D721Med (cell line): ENCODE measurements at places on chromosomes 13 and 19.

DNA sequence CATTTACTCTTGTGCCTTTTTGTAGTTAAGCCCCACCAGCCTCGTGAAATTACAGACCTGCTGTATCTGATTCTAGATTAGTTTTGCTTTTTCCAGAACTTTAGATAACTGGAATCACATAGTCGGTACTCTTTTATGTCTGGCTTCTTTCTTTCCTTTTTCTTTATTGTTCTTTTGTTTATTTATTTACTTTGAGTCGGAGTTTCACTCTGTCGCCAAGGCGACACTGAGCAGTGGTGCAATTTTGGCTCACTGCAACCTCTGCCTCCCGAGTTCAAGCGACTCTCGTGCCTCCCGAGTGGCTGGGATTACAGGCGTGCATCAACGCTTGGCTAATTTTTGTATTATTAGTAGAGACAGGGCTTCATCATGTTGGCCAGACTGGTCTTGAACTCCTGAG, 6.0 kb upstream of the NCCRP1 start:
- DNase-seq = no peak

GRCh38 chr19:5718579-5719273, 1.2 kb downstream of the LONP1 start:
- no peak for DNase-seq

DNA sequence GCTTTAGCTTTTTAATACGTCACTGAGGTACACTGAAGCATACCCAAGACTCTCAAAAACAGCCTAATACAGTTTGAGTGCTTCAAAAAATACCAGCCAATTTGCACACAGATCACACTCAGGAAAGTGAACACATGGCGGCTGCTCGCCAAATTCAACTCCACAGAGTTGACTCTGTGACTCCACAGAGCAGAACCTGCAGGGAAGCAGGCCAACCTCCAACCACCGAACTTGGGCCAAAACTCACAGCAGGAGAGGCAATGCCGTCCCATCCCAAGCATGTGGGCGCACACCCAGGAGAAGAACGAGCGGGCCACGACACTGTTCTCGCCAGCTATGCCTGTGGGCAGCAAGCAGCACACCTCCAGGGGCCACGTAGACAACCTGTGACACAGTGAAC, 21.1 kb downstream of the ELL start:
- no peak for DNase-seq

DNA sequence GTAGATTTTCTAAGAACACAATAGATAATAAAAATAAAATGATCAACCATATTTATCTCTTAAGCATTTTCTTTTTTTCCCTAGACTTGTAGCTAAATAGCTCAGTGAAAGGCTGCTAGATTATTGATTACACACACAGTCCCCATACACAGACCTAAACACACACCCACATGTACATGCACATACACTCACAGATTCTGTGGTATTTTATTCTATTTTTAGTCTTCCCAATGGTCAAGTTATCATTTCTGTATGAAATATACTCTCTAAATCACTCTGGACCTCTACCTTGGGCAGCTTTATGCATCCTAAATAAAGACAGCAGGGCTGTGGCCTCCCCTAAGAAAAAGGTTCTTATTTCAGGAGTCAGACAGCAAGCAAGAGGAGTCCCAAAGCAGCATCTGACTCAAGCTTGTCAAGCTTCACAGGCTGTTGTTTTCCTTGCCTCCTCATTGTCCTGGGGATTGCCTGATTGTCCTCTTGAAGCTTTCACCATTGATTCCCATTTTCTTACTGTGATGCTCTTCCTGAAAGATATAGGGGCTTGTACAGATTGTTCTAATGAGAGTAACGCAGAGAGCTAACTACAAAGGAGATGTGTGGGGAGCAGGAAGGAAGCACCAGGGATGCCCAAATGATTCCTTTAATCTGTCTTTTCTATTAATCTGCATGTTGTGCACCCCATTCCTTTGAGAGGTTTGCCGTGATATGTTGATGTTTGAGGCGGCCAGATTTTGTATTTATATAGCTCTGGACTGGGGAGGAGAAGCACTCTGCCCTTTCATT, 986.5 kb downstream of the PCDH17 start:
- DNase-seq = no peak

DNA sequence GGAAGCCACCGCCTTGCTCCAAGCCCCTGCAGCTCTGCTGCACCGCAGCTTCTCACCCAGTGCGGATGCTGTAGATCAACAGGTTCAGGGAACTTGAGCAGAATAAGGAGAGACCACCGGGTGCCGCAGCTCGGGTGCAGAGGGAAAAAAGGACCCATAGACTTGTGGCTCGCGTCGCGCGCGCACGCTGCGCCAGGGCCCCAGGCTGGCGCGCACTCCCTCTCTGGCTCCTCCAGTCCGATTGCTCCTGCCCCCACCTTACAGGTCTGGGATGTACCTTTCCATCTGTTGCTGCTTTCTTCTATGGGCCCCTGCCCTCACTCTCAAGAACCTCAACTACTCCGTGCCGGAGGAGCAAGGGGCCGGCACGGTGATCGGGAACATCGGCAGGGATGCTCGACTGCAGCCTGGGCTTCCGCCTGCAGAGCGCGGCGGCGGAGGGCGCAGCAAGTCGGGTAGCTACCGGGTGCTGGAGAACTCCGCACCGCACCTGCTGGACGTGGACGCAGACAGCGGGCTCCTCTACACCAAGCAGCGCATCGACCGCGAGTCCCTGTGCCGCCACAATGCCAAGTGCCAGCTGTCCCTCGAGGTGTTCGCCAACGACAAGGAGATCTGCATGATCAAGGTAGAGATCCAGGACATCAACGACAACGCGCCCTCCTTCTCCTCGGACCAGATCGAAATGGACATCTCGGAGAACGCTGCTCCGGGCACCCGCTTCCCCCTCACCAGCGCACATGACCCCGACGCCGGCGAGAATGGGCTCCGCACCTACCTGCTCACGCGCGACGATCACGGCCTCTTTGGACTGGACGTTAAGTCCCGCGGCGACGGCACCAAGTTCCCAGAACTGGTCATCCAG, 964 bp downstream of the PCDH17 start:
- no peak for DNase-seq

DNA sequence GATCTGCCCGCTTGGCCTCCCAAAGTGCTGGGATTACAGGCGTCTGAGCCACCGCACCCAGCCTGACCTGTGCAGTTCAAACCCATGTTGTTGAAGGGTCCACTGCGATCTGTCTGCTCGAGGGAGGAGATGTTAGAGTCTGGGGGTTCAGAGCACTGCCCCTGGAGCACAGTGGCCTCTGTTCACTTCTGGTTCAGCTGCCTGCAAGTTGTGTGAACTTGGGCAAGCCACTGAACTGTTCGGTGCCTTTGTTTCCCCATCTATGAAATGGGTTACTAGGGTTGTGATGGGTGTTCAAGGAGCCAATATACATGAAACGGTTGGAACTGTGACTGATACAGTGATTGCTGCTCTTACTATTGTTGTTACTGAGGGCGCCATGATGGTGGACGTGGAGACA, 1.7 kb downstream of the PLIN5 start:
- no peak for DNase-seq

DNA sequence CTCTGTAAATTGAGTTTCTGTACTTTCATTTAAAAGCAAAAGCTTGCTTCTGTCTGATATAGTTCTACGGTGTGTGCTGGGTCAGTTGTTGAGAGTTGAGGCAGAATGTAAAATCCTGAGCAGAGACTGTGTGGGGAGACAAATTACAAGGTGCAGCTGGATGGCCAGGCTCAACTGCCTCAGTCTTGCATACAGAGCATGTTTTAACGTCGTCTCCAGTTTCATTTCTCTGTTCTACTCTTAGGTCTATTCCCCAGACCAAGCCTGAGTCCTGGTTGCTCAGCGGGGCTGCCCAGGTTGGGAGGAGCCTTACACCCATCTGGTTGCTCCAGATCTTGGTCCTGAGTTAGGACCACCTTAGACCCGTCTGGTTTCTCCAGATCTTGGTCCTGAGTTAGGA, 54.4 kb upstream of the MEDAG start:
- no peak for DNase-seq

DNA sequence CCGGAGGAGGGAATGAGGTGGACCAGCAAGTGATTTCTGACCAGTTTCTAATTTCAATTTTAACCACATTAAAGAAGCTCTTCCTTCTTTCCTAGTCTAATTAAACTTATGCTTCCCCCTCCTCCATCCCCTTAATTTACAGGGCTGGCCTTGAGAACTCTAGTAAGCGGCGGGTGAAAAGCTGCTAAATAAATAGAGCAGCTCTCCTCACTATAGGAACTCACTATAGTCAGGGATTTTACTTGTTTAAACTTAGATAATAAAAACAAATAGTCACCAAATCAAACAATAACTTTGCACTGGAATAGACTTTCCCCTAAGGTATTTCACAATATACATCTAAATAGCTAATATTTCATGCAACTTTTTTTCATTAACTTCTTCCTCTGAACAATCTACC, 1838.2 kb upstream of the PRR20A start:
- no peak for DNase-seq

DNA sequence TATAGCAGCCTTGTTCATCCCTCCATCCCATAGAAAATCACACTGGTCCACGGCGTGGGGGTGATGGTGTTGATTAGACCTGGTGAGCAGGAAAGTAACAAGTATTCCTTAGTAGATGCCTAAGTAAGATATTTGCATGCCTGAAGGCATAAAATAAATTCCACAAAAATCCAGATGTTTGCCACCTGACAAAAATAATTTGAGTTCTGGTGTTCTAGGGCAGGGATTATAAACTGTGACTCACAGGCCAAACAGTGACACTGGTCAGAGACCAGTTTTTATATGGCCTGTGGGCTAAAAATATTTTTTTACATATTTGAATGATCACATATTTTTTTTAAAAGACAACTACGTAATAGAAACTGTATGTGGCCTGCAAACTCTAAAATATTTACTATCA, 310.7 kb downstream of the RFC3 start:
- no peak for DNase-seq

DNA sequence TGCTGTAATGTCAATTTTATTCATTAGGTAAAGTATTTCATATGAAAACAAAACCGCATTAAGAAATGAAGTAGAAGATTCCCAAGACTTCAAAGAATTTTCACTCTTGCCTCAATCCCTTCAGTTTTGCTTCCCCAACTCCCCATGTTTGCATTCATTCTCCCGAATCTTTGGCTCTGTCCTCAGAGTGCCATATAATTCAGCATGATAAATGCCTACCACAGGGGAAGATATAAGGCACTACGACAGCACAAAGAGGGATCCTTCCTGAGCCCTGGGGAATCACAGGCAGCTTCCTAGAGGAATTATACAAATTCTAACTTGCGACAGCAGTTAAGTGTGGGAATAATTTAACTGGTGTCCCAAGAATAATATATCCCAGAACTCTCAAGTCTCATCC, 68.5 kb downstream of the TSC22D1 start:
- DNase-seq = no peak

DNA sequence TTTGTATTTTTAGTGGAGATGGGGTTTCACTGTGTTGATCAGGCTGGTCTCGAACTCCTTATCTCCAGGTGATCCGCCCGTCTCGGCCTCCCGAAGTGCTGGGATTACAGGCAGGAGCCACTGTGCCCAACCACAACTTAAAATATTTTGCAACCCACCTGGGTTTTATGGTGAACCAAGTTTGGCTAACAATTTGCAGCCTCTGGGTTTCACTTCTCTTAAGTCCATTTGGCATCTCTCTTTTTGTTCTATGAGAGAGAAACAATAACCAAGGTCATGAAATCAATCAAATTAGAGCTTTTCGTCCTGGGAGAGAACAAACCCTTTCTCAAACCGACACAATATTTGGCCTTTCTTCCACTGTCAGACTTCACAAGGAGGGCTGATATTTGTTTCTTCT, 5.6 kb upstream of the SMAD9 start:
- DNase-seq = no peak

GRCh38 chr19:37593996-37594303, 642 bp downstream of the ZNF571 start:
- no peak for DNase-seq

GRCh38 chr19:46730187-46730586, 13.3 kb upstream of the PRKD2 start:
- DNase-seq = no peak

DNA sequence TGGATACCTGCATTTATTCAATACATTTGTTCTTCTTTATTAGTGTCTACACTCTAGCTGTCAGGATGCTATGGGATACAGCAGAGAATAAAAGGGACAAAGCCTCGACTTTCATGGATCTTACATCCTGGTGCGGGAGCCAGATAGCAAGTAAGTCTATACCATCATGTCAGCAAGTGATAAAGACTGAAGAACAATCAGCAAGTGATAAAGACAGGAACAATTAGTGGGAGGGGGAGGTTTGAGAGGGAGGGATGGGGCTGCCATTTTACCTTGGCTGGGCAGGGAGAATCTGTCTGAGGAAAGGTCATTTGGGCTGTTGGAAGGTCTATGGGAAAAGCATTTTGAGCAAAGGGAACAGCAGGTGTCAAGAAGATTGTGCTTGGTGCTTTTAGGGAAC, 2.6 kb upstream of the UBE2S start:
- DNase-seq = no peak

DNA sequence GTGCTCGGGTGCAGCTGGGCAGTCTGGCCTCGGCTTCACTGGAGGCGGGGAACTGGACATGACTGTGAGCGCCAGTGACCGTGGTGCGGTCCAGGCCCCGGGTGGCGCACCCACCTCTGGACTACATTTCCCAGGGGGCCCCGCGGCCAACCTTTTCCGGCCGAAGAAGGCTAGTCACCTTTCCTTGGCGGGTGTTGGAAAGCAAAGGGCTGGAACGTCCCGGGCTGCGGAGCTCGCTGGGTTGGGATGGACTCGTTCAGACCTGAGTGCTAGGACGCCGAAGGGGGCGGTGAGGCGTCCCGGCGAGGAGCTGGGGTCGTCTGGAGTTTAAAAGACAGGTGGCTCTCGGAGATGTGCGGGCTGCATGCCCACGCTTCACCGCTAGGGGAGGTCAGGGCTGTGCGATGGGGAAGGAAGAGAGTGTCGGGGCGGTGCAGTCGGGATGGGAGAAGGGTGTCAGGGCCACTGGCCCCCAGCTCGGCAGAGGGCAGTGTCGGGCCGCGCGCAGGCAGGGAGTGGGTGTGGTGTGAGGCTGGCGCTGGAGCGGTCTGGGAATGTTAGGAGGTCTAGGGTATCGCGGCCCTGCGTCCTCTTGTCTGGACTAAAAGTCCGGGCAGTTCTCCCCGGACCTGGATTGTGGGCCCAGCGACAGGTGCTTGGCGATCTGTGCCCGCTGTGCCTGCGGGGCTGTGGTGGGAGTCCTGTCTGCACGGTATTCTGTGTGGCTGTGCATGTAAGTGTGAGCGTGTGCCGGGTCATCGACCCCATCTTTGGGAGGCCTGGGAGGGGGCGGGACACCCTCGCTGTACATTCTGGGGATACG, 57.1 kb downstream of the ZNF568 start:
- peak; percentile 76 for DNase-seq

- no peak for DNase-seq
These were observed 94.8 kb downstream of the SOX1 start for GRCh38 chr13:112161521-112162301.

- no peak for DNase-seq
These were observed 184.9 kb downstream of the TM9SF2 start for GRCh38 chr13:99686157-99686572.

GRCh38 chr19:2983351-2984214, 6.2 kb downstream of the TLE6 start:
- peak; percentile 91 for DNase-seq
